ENCODE measurements at places on chromosomes 4 and X.

GRCh38 chr4:54093324-54094240 is 6.4 kb upstream of the GSX2 start:
- H3K36me3 ChIP-seq = no peaks in the 10 kb centered on the region
- H3K4me1 ChIP-seq = peaks cover 9% of the 10 kb centered on the region
- H3K4me3 ChIP-seq = no peak overlapping the region
- DNase-seq = no peak
- no peak overlapping the region for H3K27ac ChIP-seq

GRCh38 chr4:89653012-89653411 is 183.9 kb downstream of the SNCA start:
- H3K36me3 ChIP-seq = no peaks in the 10 kb centered on the region
- DNase-seq = no peak
- H3K4me3 ChIP-seq = no peak overlapping the region
- no peak overlapping the region for H3K27ac ChIP-seq
- no peaks in the 10 kb centered on the region for H3K4me1 ChIP-seq

GRCh38 chr4:79431839-79432238 is 23.8 kb upstream of the GK2 start:
- no peak for DNase-seq
- no peak overlapping the region for H3K27ac ChIP-seq
- H3K4me1 ChIP-seq = no peaks in the 10 kb centered on the region
- no peaks in the 10 kb centered on the region for H3K27me3 ChIP-seq
- no peak overlapping the region for H3K4me3 ChIP-seq

- no peaks in the 10 kb centered on the region for H3K36me3 ChIP-seq
- no peak for DNase-seq
- peak overlapping the region; percentile 32 for H3K4me3 ChIP-seq
- H3K4me1 ChIP-seq = no peaks in the 10 kb centered on the region
These were observed 771 bp downstream of the NAP1L2 start for GRCh38 chrX:73213734-73214425.

- no peaks in the 10 kb centered on the region for H3K27me3 ChIP-seq
These were observed 13.4 kb downstream of the EDA2R start for GRCh38 chrX:66625525-66625924.

GRCh38 chr4:105400901-105401677 is 72.8 kb downstream of the PPA2 start:
- H3K4me1 ChIP-seq = no peaks in the 10 kb centered on the region
- H3K4me3 ChIP-seq = no peak overlapping the region
- DNase-seq = no peak
- H3K27me3 ChIP-seq = no peaks in the 10 kb centered on the region
- H3K36me3 ChIP-seq = peaks cover 10% of the 10 kb centered on the region
- no peak overlapping the region for H3K27ac ChIP-seq

GRCh38 chr4:138902705-138903104 is 112.9 kb upstream of the NOCT start:
- no peaks in the 10 kb centered on the region for H3K27me3 ChIP-seq
- no peak for DNase-seq
- H3K36me3 ChIP-seq = no peaks in the 10 kb centered on the region
- no peak overlapping the region for H3K4me3 ChIP-seq
- no peak overlapping the region for H3K27ac ChIP-seq

GRCh38 chr4:5421416-5421815 is 286.9 kb downstream of the EVC2 start:
- H3K27me3 ChIP-seq = no peaks in the 10 kb centered on the region
- no peak overlapping the region for H3K27ac ChIP-seq
- no peak overlapping the region for H3K4me3 ChIP-seq
- no peaks in the 10 kb centered on the region for H3K36me3 ChIP-seq
- DNase-seq = no peak

DNA sequence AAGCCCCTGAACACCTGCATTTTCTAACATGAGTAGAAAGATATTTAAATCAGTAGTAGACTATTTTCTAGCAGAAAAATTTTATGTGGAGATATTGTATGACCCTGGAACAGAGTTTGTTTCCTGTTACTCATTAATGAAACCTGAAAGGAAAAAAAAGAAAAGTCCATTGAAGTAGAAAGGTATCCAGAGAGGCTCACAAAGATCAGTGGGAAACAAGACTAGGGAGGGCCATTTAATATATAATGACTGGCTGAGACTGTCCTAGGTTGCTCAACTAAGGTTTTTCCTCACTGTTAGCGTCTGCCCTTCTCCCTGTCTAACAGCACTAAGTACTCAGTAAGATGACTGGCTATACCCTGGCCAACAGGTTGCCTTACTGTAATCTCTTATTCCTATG is 788.6 kb downstream of the GLUD2 start:
- H3K36me3 ChIP-seq = no peaks in the 10 kb centered on the region
- no peaks in the 10 kb centered on the region for H3K4me1 ChIP-seq
- no peak overlapping the region for H3K27ac ChIP-seq
